Left ventricle myocardium superior (tissue), 1 donor: ENCODE measurements at places on chromosomes 5 and 9. TPM values are rescaled to one million over a fixed set of nuclear protein-coding genes. Genes with fewer than 3 reads are reported as not detected.

DNA sequence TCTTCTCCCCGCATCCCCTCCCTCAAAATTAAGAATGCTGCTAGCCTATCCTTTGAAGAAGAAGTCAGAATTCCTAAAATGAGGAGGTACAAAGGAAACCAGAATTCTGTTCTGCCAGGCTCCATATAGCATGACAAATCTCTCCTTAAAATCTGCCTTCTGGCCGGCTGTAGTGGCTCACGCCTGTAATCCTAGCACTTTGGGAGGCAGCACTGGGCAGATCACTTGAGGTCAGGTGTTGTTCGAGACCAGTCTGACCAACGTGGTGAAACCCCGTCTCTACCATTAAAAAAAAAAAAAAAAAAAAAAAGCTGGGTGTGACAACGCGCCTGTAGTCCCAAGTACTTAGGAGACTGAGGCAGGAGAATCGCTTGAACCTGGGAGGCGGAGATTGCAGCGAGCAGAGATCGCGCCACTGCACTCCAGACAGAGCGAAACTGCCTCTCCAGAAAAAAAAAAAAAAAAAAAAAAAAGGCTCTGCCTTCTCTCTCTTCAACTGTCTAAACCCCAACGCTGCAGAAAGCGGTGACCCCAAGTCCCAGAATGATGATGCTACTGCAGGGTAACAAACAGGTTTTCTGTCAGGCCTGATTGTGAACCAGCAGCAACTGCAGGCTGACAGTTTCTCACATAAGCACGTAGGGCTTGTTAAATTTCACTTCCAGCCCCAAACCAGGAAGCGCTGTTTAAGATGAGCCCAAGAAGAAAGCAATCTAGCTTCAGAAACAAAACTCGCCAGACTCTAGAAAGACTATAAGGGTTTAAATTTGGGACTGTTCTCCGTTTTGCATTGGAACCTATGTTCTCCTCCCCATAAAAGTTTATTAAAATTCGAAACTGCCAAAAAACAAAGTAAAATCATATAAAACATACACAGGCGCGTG lies 963 bp upstream of the CAST start:
- DNase-seq = peak; percentile 35

GRCh38 chr5:118791926-118792734 lies 196.2 kb downstream of the DTWD2 start:
- DNase-seq = no peak

- no peak for DNase-seq
Observed at GRCh38 chr5:9623661-9624060, 6.5 kb downstream of the TAS2R1 start.

- no peak for DNase-seq
Observed at GRCh38 chr9:90966480-90967144, 165.0 kb downstream of the SYK start.

PCDHGA4 gene
- total RNA-seq = 8.4 TPM

TEX48 gene
- not detected for total RNA-seq
